ENCODE measurements at places on chromosomes 5 and 9.

DNA sequence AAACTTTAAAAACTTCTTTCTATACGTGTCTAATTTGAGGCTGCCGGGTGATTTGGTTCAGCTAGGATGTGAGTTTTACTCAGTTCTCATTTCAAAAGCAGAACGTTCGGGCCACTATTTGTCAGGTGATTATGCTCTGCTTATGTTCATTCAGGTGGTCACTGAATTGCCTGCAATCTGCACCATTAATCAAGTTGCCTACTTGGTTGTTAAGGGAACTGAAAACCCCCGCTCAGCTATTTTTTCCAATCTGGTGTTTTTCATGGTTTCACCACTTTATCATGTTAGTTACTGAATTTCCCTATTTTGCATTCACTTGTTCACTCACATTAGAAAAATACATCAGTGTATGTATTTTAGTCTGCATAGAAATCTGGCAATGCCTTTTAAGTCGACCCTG, 523.0 kb downstream of the CSNK1G3 start:
- no peak for ATAC-seq

DNA sequence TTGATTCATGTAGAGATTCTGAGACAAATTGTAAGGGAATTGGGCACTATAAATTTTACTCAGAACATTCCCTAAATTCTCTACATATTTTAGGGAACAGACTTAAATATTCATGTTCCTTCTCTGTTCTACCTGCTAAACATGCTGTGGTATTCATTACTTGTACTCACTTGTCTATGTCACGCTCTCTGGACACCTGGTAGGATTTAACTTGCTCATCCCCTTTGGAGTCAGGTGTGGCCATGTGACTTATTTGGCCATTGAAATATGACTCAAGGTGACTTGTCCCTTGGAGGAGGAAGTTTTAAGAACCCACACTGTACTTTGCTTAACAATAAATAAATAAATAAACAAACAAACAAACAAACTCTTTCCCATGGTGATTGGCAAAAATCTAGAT, 2258.8 kb upstream of the WWC1 start:
- ATAC-seq = no peak

DNA sequence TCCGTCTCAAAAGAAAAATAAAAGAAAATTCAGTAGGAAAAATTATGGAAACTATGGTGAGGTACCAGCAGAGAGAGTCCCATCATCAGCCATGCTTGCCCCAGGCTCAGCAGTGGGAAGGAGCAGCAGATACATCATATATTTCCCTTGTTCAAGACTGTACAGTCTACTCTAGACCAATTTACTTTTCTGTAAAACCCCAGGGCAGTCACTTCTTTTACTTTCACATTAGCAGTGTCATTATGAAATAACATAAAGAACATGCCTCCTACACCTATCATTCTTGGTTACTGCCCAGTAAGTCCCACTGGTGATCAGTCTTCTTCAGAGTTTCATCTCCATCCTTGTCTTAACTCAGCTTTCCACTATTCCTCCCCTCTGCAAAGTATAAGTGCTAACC, 1145.0 kb downstream of the MAT2B start:
- no peak for ATAC-seq

DNA sequence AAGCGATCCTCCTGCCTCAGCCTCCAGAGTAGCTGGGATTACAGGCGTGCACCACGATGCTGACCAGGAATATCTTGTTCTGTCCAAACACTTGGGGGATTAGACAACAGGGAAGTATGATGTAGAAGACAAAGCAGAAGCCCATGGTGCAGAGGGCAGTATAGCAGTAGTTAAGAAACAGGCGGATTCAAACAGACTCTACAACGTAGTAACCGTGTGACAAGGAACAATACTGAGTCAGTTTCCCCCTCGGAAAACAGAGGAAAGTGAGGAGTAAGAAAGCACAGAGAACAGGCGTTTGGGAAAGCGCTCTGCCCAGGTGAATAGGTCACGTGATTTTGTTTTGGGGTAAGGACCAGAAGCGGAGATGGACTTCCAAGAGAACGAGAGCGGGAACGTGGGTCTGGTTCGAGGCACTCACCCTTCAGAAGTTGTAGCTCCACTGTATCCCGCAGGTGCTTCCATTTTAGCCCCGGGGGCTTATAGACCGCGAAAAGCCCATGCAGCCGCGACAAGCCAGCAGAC, 306 bp downstream of the TRUB2 start:
- peak; percentile 8 for ATAC-seq

- ATAC-seq = no peak
Observed at GRCh38 chr9:100498592-100498991, 25.6 kb downstream of the TMEFF1 start.

GRCh38 chr9:33162721-33163311, 4.3 kb downstream of the B4GALT1 start:
- ATAC-seq = no peak

DNA sequence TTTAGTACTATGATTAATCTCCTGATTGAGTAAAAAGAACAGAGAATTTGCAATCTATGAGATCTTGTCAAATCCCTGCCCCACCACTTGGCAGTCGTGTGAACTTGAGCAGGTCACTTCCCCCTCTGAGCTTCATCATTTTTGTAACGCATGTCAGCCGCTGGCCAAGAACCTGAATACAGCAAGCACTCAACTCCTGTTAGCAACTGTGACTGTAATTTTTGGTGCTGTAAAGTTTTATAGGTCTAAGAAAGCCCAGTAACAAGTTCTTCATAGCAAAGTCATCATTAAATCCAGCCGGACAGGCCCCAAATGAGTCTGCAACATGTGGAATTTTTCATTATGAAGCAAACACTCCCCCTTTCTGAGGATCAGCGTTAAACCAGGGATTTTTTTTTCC, 49.4 kb downstream of the DRD1 start:
- ATAC-seq = no peak

DNA sequence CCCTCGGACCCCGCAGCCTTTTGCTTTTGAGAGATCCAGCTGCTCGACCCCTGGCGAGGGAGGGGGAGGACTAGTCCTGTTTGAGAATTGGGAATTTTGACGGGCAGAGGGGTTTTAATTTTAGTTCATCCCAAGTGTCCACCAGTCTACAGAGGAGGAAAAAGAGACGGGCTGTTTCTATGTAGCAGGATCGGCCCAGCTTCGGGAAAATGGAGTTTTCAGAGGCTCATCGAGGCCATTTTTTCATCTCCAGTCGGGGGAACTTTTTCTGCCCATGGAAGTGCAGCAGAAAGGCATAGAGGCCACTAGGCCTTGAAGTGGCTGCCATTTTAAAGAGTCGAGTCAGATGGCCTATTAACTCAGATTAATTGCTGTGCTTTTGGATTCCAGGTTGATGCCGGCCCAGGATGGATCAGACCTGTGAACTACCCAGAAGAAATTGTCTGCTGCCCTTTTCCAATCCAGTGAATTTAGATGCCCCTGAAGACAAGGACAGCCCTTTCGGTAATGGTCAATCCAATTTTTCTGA, 1.2 kb downstream of the NSD1 start:
- no peak for ATAC-seq

GRCh38 chr5:34057569-34057968, 14.6 kb upstream of the C1QTNF3 start:
- ATAC-seq = no peak

DNA sequence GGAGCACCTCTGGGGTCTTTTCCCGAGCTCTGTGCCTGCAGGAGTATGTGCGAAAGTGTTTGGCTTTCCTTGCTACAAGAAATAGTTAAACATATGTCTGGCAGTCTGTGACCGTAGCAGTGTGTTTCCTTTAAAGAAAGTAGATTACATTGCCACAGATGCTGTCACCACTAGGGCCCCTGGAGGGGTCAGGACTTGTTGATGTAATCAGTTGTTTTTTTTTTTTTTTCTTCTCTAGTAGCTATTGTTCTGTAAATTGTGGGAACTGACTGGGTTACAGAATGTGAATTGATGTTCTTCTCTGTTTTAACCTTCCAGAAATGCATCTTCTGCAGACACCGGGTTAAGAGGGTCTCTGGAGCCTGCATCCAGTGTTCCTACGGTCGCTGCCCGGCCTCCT, 345.6 kb downstream of the KDM4C start:
- no peak for ATAC-seq

All from motor neuron (in vitro differentiated cells).